ENCODE measurements at places on chromosomes 5 and 9.

GRCh38 chr9:113471143-113471542 is 7.6 kb downstream of the RGS3 start:
- DNase-seq: no peak

GRCh38 chr5:115428676-115429075 is 115.9 kb downstream of the FEM1C start:
- no peak for DNase-seq

GRCh38 chr5:128101676-128102075 is 18.1 kb downstream of the SLC12A2 start:
- DNase-seq: no peak

GRCh38 chr9:21174671-21175070 is 8.2 kb upstream of the IFNA21 start:
- peak; percentile 7 for DNase-seq

DNA sequence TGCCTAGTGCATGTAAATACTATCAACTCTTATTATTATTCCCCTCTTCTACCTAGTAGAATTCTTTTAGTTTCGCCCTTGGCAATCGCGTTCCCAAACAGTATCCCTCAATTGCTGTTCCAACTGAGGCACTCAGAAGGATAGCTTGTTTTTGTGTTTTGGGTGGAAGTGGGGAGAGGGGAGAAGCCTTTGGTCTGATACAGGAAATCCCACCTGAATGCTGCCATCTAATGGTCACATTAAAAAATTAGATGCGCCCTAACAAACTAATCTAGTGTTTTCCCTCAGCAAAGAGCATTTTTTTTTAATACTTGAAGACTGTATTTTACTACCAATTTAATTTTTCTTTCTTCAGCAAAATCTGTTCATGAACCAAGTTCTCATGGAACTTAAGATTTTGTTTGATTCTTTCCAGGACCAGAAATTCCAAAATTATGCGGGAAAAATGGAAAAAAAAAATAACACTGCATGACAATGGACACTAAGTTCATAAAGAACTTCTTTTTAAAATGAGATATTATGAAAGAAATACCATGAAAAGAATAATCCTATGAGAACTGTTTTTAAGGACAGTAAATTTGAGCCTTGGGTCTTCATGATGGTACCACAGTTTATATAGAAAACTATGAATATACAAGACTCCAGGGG is 22.2 kb upstream of the GLDC start:
- DNase-seq: peak; percentile 44

DNA sequence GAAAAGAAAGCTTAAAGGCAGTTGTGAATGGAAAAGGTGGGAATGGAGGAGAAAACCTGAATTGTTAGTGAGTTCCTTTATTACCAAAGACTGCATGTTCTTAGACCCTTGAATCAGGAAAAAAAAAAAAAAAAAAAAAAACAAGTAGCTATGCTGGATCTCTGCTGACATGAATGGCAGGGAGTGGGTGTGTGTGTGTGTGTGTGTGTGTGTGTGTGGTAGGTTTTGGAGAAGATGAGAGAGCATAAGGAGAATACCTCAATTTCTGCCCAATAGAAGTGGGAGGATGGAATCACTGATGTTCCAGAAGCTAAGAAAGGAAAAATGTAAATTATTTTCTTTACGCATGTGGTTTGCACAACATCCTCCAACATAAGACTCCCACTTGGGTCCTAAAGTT is 25.5 kb upstream of the NR4A3 start:
- no peak for DNase-seq

GRCh38 chr5:124134941-124135340 is 611.5 kb downstream of the ZNF608 start:
- DNase-seq: no peak

DNA sequence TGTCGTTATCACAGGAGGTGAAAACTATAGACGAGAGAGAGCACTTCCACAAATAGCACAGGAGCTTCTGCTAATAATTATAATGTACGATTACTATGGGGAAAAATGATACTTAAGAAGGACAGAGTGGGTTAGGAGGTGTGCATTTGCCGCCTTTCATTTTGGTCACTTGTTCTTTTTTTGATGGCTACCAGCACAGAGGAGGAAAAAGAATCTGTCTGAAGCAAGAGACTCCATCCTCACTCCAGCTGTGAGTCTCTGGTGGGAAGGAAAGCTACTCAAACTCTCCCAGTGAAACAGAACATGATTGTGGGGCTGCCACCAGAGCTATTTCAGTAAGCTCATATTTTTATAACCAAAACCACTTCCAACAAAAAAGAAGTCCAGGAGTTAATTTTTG is 270.4 kb upstream of the TMEM161B start:
- no peak for DNase-seq

GRCh38 chr9:94734054-94734754 is 7.7 kb downstream of the AOPEP start:
- DNase-seq: no peak

GRCh38 chr5:122354293-122354692 is 42.3 kb downstream of the SNCAIP start:
- DNase-seq: no peak

DNA sequence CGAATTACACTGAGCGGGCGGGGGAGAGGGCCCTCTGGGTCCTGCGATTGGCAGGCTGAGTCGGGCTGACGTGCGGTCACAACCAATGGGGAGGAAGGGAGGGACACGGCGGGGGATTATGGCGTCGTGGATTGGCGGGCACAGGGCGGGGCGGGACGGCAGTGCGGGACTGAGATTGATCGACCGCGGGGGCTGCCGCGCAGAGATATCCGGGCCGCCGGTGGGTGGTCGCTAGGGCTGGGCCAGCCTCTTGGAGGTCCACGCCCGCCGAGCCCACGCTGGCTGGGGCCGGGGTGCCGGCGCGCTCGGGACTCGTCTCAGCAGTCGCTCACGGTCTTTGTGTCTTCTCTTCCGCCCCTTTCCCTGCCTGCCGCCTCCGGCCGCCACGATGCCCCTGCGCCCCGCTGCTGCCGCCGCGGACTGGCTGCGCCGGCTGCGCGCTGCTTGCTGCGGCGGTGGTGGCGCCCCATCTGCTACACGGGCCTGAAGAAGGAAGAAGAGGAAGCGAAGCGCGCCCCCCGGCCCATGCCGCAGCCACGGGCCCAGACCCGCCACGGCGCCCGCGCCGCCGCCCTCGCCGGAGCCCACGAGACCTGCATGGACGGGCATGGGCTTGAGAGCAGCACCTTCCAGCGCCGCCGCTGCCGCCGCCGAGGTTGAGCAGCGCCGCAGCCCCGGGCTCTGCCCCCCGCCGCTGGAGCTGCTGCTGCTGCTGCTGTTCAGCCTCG is at the start of gene RGMB:
Gene RGMB, plus strand, starts transcription at position 200 of the 728 bp plus-strand sequence. Its CDS starts 408 bp downstream, at position 608.
- peak; percentile 98 for DNase-seq

- no peak for DNase-seq
Observed at GRCh38 chr9:131278702-131279111, 2.4 kb upstream of the FAM78A start.

- DNase-seq: peak; percentile 20
Observed at GRCh38 chr9:129340427-129341170, 162.5 kb upstream of the IER5L start.

- DNase-seq: peak; percentile 62
Observed at GRCh38 chr5:150627731-150628545, 12.5 kb upstream of the SYNPO start.

DNA sequence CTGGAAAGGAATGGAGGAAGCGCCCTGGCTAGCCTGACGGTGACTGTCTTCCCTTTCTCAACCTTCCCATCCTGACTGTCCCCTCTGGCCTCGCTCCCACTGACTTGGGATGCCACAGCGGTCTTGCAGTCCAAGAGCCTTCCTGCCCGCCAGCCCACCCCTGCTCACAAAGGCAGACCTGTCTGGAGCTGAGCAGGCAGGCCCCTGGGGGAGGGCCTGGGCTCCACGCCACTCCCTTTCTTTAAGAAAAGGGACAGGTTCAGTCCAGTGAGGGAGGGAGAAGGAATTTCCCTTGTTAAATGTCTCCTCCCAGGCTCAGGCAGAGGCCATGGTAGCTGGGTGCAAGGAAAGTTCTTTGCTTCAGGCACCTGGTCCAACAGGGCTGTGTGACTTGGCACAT is 18.1 kb downstream of the FGF1 start:
- no peak for DNase-seq

DNA sequence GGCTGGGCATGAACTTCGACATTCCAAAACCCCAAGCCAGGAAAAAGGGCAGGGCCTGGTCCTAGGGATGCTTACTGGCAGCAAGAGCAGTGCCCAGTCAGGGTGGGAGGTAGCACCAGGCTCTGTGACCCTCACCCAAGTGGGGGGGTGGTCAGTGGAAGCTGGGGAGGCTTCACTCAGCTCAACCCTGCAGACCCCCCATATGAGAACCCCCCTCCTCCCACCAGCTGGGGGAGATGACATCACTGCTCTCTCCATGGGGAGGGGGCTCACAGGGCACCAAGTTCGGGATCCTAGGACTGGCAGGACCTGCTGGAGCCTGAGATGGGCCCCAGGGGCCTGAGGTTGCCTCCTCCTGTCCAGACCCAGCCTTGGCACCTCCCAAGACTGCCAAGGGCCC is 4.7 kb downstream of the DNLZ start:
- no peak for DNase-seq

DNA sequence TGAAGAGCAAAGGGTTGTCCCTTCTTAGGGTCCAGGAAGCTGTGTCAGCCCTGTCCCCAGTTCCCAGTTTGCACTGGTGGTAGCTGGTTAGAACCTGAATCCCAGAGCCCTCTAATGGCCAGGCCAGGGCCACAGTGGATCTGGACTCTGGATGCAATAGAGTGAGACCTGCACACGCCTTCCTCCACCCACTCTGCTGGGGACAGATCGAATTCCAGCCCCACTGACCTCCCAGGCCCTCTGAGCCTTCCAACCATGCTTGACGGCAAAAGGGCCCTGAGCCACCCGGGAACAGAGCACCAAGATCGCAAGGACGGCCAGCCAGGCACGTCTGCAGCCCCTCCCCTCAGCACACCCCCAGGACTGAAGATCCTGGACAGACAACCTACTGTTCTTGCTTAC is 23.7 kb downstream of the NAIF1 start:
- peak; percentile 25 for DNase-seq

DNA sequence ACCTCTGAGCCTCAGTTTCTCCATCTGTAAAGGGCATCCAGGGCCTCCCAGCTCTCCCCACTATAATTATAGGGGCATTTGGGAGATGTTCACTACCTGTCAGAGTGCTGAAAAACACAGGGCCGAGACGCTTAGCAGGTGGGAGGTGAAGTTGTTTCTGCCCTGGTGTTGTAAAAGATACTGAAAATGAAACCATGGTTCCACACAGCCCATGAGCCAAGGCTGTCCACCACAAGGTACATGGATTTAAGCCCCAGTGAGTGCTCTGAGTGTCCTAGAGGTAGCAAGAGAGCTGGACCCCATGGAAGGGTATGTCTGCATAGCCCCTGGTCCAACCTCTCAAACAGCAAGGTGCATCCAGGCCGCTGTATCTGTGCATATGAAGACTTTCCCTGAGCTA is 137.5 kb downstream of the C5orf15 start:
- no peak for DNase-seq

GRCh38 chr9:70829591-70830265 is 291.7 kb downstream of the TRPM3 start:
- DNase-seq: no peak

- DNase-seq: no peak
Observed at GRCh38 chr5:160293901-160294561, 18.3 kb downstream of the CCNJL start.

- DNase-seq: no peak
Observed at GRCh38 chr5:53355316-53355715, 125.1 kb upstream of the FST start.

- no peak for DNase-seq
Observed at GRCh38 chr9:107279086-107279485, 4.0 kb upstream of the RAD23B start.

- no peak for DNase-seq
Observed at GRCh38 chr9:5577225-5577624, 51.7 kb upstream of the RIC1 start.

DNA sequence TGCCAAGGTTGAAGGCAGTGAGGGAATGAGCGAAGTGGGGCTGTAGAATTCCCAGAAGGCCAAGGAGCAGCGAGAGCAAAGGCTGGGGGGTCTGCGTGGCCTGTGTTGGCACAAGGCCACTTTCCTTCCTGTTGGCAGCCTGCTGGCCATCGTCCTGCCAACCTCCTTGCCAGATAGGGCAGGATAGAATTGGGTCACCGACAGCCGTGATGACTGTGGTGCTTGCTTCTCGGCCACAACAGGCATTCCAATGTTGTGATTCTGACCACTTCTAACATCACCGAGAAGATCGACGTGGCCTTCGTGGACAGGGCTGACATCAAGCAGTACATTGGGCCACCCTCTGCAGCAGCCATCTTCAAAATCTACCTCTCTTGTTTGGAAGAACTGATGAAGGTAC is 18.9 kb downstream of the TRIP13 start:
- DNase-seq: peak; percentile 97
